Stomach (tissue), 19 donors: ENCODE measurements at places on chromosomes 4 and X. TPM values are rescaled to one million over a fixed set of nuclear protein-coding genes. Genes with fewer than 3 reads are reported as not detected.

The IL2 gene
- total RNA-seq = not detected

The DRP2 gene
- 1.2 TPM for total RNA-seq

The ZNF630 gene
- total RNA-seq = 2.3 TPM

- DNase-seq = no peak
Observed at GRCh38 chr4:5845035-5845905, 47.6 kb downstream of the CRMP1 start.

GRCh38 chrX:1453395-1453783, 680 bp upstream of the ASMTL start:
- no peak for DNase-seq

- no peak for DNase-seq
Observed at GRCh38 chr4:139641218-139641617, 24.4 kb upstream of the MGST2 start.

GRCh38 chr4:146112389-146112788, 63.1 kb upstream of the LSM6 start:
- DNase-seq = no peak

DNA sequence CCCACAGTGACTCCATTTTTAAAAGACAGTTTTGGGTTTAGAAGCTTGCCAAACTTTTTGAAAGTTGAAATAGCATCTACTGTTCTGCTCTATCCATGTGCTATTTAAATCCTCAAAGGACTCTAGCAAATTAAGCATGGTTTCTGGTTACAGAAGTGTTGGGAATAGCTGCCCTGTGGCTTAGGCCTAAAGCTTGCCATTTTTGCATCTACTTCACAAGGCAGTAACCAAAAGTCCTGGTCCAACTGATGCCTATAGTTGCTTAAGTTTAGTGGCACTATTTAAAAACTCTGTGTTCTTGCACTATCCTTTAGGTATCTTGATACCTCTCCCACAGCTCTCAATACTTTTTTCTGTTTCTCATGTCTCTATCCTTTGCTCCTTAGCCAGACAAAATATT, 251.0 kb upstream of the GPC4 start:
- no peak for DNase-seq

DNA sequence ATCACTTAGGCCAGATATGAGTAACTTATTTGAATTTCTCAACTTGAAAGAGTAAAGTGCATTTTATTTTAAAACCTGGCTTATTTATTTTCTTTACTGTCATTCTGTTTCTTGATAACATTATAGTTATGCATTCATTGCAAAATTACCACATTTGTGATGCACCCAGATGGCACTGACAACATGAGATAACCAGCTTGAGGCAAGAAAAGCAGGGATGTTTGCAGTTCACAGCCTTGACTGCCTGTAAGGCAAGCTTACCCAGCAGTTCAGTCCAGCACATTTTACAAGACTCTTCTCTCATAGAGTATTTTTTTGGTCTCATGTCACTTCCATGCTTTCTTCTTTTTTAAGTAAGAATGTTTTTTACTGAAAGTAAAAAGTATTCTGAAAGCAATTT, 25.3 kb upstream of the EPGN start:
- no peak for DNase-seq

GRCh38 chr4:88866862-88867550, 169.4 kb upstream of the NAP1L5 start:
- DNase-seq = no peak

DNA sequence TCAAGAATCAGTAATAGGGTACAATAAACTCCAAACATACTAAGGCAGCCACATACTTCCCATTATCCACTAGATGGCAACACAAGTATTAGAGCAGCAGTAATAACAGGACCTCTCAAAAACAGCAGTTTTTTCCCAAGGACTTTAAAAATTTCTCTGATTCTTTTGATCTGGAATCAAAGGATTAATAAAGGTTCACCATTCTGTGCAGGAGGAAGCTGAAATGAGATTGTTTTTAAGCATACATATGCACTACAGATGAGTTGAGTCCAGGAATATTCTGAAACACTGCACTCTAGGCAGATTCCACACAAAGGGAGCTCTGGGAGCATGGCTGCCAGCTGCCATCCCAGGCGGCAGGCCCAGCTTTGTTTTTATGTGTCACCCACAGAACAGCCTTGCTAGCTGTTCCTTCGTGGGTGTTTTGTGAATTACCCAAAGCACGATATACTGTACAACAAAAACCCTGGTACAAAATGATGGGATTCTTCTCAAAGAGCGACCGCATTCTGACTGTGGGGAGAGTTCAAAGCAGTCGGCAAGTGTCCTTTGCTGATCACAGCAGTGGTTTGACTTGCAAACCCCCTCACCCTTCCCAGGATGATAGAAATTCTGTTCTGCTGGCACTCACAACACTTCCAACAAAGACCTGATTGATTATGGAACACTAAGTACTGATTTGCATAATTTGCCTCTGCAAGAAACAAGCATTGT, 61.0 kb downstream of the STX18 start:
- no peak for DNase-seq
